ENCODE measurements at places on chromosomes 2 and 18. TPM values are rescaled to one million over a fixed set of nuclear protein-coding genes. Genes with fewer than 3 reads are reported as not detected.

DNA sequence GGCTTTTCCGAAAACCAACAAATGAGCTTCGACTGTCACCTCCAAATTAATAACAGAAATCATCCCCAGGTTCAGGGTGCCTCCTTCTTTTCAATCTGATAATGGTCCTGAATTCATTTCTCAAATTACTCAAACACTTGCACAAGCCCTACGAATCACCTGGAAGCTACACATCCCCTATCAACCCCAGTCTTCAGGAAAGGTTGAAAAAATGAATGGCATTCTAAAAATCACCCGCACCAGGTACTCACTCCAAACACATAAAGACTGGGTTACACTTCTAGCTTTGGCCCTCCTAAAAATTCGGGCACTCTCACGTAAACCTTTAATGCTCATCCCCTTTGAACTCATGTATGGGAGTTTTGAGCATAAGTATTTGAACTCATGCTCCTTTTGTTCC is 23.9 kb downstream of the EIF2AK2 start:
- DNase-seq, result no peak

DNA sequence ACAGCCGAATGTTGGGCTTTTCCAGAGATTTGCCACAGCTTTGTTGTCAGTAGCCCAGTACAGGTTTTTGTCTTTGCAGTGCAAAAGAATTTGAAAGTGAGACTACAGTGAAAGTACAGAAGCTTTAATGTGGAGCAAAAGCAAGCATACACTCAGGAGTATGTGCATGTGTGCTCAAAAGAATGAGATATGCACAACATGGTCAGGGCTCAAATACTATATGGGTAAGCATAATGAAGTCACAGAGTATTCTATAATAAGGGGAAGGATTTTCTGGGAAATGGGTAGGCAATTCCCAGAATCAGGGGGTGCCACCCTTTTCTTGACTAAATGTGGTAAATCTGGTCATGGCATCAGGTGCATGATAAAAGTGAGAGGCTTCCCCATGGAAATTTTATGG is 72.1 kb upstream of the SULT1C3 start:
- no peak for DNase-seq

DNA sequence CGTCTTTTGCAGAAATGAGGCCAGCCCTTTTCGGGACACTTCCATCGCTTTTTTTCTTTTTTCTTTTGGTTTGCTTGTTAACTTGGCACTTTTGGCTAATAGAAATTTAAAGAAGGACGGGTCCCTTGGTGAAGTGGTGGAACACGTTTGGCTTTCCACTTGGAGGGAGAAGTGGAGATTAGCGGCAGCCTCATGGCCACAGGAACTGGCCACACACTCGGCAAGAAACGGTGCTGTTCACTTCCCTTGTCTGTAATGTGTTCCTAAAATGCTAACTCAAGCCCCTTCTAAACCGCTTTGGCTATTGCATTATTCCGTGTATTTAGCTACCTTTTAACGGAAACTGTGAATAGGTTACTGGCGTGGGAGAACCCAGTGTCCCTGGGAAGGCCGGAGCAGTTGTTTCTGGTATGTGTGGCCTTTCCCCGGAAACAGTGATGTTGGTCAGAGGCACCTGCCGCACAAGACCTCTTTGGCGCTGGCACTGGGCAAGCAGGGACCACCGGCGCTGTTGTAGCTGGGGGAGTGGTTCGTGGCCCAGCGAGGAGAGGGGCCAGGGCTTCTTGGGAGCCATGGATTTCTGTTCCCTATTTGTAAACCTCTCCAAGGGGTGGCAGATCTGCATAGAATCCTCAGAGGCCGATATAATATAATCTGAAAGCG is 981 bp downstream of the RAMP1 start:
- DNase-seq, result no peak

DNA sequence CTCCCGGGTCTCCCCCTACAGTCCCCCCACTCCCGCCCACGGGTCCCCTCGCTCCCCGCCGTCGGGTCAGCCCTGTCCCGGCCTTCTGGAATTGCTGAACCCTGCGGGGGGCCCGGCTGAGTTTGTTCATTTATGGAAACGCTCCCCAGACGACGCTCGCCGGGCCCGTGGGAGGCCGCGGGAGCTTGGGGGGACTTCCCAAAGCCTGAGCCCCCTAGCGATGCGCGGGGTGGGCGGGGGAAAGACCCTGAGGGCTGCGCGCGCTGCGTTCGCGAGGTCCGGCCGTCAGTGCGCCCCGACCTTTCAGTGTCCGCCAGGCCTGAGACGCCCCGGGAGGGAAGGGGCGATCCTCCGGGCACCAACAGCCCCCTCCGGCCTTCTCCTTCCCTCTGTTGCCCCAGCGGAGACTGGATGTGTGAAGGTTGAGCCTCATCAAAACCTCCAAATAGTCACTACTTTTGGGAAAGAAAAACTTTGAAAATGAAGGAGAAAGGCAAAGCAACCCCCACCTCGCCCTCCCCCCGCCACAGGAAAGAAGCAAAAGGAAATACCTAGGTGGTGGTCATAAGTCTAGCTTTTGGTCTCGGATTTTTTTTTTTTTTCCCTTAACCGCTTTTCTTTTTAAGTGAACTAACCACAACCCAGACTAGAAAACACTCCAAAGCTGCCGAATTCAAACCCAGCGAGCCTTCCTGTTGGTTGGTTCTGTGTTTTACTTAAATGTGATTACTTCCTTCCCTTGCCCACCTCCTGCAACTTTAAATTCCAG is 509 bp upstream of the CYS1 start:
- DNase-seq, result no peak

- DNase-seq, result no peak
Measured at GRCh38 chr2:231391981-231392380, 3.5 kb upstream of the B3GNT7 start.

DNA sequence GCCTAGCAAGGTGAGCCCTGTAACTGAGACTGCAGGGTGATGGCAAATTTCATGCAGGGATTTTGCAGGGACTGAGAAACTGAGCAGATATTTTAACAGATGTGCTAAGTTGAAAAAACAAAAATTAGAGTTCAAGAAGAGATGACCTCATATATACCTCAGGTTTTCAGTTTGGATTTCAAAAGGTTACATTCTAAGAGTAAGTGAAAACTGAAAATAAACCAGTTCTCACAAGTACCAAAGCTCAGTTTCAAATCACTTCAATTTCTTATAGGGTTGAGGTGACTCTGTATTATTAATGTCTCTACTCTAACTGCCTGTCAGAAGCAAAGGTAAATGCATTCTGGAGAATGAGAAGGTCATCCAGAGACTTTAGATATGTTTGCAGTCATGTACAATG is 237.4 kb upstream of the VRK2 start:
- DNase-seq, result no peak

DNA sequence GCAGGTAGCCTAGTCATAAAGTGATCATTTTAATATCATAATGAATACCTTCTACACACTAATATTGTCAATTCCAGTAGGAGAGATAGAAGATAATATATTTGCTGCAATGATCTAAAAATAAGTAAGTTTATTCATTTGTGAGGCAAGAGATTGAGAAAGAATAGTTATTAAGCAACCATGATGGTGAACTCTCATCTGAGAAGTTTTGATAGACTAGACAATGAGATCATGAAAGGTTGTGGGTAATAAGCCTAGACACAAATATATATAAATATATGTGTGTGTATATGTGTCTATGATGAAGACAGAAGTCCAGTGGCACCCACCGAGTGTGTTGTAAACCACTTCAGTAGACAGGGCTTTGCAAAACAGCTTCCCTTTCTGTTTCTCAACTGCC is 181.0 kb upstream of the CHST9 start:
- DNase-seq, result no peak

DNA sequence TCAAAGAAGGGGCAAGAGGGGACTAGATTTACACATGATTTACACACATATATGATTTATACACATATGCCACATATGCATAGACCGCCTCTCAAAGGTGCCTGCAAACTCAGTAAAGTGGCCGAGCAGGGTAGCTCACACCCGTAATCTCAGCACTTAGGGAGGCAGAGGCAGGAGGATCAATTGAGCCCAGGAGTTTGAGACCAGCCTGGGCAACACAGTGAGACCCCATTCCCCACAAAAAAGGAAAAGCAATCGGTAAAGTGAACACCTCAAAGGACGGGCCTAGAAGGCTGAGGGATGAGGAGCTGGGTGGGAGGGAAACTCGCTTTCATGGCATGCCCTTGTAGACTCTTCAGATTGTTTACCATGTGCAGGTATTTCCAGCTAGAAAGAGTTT is 5.1 kb downstream of the ANKRD39 start:
- DNase-seq, result no peak

- no peak for DNase-seq
Measured at GRCh38 chr2:70828914-70829824, 6.4 kb downstream of the CD207 start.

- no peak for DNase-seq
Measured at GRCh38 chr2:40348038-40348437, 103.9 kb downstream of the SLC8A1 start.

DNA sequence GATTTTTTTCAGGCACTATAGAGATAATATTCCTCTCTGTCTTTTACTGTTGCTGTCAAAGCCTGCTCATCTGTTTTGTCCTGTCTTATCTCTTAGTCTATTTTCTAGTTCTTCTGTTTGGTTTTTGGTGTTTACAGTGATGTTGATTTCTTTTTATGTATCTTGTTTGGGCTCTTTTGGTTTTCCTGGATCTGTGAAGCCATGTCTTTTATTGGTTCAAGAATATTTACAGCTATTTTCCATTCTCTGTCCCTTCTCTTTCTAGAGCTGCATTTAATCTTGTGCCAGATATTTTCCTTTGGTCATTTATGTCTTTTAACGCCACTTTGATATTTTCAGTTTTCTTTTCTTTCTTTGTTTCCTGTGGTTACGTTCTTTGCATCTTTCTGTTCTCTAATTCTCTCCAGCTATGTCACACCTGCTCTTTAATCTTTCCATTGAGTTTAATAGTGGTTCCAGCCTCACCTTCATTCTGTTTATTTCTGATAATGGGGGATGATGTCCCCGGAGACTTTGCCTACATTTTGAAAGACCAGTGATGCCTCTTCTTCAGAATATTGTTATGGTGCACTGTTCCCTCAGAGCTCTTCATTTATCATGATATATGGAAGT is 32.0 kb downstream of the SMCHD1 start:
- no peak for DNase-seq

DNA sequence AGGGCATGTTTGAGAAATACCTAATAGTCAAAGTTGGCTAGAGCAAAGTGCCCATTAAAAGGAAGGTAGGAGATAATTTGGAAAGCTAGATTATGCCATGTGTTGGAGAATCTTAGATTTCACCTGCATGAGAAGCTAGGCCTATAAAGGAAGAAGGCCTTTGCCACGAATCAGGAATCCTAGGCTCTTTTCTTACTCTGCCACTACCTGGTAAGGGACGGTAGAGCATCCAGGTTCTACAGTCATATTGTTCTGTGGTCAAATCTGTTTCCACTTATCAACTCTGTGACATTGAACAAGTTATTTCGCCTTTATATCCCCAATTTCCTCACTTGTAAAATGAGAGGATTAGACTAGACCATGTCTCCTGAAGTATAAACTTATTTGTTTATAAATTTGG is 3.6 kb upstream of the KCNJ3 start:
- DNase-seq, result no peak

- DNase-seq, result peak; percentile 77
Measured at GRCh38 chr2:201880993-201881611, 74.8 kb downstream of the CDK15 start.

DNA sequence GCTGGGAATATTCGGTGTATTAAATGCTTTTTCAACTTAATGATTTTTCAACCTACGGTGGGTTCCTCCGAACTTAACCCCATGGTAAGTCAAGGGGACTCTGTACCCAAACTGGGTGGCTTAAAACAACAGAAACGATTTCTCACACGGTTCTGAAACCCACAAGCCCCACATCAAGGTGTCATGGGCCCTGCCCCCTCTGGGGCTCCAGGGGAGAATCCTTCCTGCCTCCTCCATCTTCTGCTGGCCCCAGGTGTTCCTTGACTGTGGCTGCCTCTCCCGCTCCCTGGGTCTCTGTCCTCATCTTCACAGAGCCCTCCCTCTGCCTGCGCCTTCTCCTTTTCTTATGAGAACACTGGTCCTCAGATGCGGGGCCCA is 301.3 kb upstream of the SALL3 start:
- no peak for DNase-seq

GRCh38 chr18:31741097-31741735 is 19.5 kb downstream of the SLC25A52 start:
- DNase-seq, result peak; percentile 7

- DNase-seq, result peak; percentile 94
Measured at GRCh38 chr2:111930875-111931274, 32.5 kb downstream of the MERTK start.

DNA sequence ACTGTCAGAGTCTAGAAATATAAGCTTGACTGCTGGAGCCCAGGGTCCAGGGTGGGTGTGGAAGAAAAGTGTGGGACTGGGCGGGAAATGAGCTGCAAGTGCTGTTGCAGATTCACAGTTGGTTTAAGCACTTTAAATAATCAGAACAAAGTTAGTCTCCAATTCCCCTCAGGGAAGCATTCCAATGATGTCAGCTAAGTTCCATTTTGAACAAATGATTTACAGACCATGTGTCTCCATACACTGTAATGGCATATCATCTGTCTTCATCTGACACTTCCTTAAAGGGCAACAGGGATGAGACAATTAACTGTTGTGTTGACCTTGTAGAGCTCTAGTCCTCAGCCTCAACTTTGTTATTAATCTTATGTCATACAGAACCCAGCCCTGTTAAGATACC is 31.5 kb upstream of the REG3A start:
- no peak for DNase-seq

DNA sequence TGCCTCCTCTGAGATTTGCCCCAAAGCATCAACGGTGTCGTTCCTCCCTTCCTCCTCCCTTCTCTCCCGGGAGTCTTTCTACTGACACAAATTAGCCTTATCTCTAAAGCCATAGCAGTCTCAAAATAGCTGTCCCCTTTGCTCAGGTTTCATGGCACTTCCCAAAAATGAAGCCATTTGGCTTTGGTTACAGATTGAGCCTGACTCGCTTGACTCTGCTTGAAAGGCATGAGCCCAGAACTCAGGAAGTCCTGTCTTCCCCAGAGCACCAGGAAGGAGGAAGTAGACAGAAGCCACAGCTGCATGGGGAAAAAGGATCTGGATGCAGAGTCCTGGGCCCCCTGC is 234.4 kb upstream of the RGPD4 start:
- DNase-seq, result no peak

- no peak for DNase-seq
Measured at GRCh38 chr2:29810956-29811355, 110.4 kb downstream of the ALK start.

GRCh38 chr2:126788652-126789051 is 110.0 kb upstream of the TEX51 start:
- DNase-seq, result no peak

AGXT gene
- total RNA-seq, result 0.10 TPM

UGT1A9 gene
- not detected for total RNA-seq

DLGAP1 gene
- not detected for total RNA-seq

CCDC74A gene
- 41.9 TPM for total RNA-seq

COX5B gene
- 800 TPM for total RNA-seq

LRP1B gene
- not detected for total RNA-seq

All from RPMI7951 (cell line).